Activated T-cell treated with anti-CD3 and anti-CD28 coated beads, Interleukin-2, amount 50 U/mL, for 72 hours (primary cell): ENCODE measurements at places on chromosomes 13 and 19. TPM values are rescaled to one million over a fixed set of nuclear protein-coding genes. Genes with fewer than 3 reads are reported as not detected.

DNA sequence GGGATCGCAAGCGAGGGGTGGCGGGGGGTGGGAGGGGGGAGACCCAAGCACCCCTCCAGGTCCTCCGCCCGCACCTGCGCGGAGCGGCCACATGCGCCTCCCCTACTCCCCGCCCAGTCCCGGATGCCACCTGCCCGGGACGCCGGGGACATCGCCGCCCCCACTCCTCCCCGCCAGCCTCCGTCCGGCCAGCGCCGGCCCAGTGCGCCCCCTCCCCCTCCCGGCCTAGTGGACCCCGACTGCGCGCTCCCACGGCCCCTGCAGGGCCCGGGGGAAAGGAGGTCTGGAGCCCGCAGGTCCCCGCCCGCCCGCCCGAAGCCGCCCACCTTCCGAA, 263 bp downstream of the RHPN2 start:
- H3K27ac ChIP-seq = no peak overlapping the region
- DNase-seq = peak; percentile 27
- peaks cover 4% of the 10 kb centered on the region for H3K4me1 ChIP-seq
- peaks cover 26% of the 10 kb centered on the region for H3K27me3 ChIP-seq
- no peaks in the 10 kb centered on the region for H3K36me3 ChIP-seq
- H3K4me3 ChIP-seq = peak overlapping the region; percentile 82

DNA sequence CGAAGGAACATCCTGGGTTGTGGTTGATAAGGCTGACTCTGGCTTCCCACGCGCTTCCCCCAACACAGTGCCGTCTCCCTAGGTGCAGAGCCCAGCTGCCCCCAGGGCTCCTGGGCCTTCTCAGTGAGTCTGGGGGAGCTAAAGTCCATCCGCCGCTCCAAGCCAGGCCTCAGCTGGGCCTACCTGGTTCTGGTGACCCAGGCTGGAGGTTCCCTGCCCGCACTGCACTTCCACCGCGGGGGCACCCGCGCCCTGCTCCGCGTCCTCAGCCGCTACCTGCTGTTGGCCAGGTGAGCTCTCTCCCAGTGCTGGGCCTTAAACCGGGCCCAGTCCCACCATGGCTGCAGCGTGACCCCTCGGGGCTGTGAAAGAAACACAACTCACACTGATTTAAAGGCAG, 3.7 kb downstream of the TBC1D17 start:
- peaks cover 19% of the 10 kb centered on the region for H3K4me1 ChIP-seq
- peak overlapping the region; percentile 64 for H3K27ac ChIP-seq
- no peaks in the 10 kb centered on the region for H3K27me3 ChIP-seq
- DNase-seq = no peak

ZNF547 gene
- 3.9 TPM for total RNA-seq

DNA sequence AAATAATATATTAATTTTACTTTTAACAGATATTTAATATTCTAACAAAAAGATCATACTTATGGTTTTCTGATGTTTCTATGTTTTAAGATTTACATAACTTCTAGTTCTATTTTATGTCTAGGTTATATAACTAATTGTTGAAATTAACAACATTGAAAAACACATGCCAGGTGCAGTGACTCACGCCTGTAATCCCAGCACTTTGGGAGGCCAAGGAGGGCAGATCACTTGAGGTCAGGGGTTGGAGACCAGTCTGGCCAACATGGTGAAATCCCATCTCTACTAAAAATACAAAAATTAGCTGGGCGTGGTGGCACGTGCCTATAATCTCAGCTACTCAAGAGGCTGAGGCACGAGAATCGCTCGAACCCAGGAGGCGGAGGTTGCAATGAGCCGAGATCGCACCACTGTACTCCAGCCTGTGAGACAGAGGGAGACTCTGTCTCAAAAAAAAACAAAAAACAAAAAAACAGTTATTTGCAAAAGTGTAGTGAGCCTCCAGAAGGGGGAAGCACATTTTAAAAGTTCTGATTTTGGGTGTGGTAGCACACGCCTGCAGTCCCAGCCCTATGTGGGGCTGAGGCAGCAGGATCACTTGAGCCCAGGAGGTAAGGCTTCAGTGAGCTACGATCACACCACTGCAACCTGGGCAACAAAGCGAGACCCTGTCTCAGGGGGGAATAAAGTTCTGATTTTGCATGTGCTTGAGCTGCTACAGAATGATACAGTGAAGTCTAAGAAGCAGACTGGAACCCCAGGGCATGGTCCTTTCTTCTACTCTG, 18.7 kb downstream of the MIPEP start:
- no peaks in the 10 kb centered on the region for H3K4me1 ChIP-seq
- DNase-seq = no peak
- no peak overlapping the region for H3K27ac ChIP-seq

- DNase-seq = no peak
- no peaks in the 10 kb centered on the region for H3K4me1 ChIP-seq
- peaks cover 35% of the 10 kb centered on the region for H3K36me3 ChIP-seq
- no peaks in the 10 kb centered on the region for H3K27me3 ChIP-seq
- H3K27ac ChIP-seq = no peak overlapping the region
- no peak overlapping the region for H3K4me3 ChIP-seq
These were observed 130.8 kb downstream of the KDM4B start for GRCh38 chr19:5099701-5100221.

RGCC gene
- 85.1 TPM for total RNA-seq
